NCI-H187 (cell line): ENCODE measurements at places on chromosomes 13 and 19.

- peak; percentile 63 for DNase-seq
These were observed 920 bp upstream of the TIMM13 start for GRCh38 chr19:2428321-2428690.

GRCh38 chr19:45382426-45382825 lies 12.1 kb upstream of the ERCC2 start:
- no peak for DNase-seq

GRCh38 chr13:51425410-51426042 lies 27.3 kb downstream of the INTS6 start:
- no peak for DNase-seq

- no peak for DNase-seq
These were observed 12.9 kb downstream of the MIPEP start for GRCh38 chr13:23876265-23876664.

DNA sequence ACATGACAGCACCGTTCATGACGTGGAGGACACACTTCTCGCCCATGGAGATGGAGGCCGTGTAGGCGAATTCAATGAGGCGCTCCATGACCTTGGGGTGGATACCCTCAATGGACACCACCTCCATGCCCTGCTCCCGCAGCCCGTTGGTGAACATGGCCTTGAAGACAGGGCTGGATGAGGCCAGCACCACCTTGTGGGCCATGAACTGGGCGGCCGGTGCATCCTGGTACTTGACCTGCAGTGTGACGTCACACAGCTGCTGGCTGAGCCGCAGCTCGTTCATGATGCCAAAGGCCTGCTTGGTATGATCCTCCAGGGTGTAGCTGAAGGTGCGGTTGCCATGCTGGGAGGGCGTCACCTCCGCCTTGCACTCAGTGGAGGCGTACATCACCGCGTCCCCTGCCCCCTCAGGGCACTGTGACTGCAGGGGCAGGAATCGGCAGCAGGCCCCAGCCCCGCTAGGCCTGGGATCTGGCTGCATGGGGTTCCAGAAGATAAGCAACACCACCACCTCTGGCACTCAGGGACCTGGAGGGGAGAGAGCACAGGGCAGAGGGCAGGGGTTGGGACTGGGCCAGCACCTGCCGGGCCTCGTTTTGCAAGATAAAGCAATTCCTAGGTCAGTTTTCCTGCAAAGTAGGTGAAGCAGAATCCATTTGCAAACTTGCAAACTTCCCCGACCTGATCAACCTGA lies 3.5 kb downstream of the KEAP1 start:
- DNase-seq, result no peak

GRCh38 chr19:46521241-46521868 lies 25.7 kb upstream of the PNMA8B start:
- no peak for DNase-seq

- no peak for DNase-seq
These were observed 7.6 kb upstream of the KANK2 start for GRCh38 chr19:11204943-11205349.

DNA sequence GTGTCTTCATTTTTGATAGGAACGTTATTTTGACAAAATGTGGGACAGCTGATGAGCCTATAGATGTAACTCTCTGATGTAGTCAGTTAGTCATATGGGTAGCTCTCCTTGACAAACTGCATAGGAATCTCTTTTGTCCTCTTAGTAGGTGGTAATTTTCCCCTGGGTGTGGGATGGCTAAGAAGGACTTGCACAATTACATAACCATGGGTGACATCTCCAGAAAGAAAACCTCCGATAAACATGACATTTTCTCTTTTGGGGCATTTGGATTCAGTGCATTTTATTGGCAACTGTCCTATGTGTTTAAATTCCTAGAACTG lies 41.8 kb downstream of the IGFL3 start:
- no peak for DNase-seq

GRCh38 chr13:31182987-31183386 lies 16.8 kb upstream of the B3GLCT start:
- DNase-seq, result no peak

DNA sequence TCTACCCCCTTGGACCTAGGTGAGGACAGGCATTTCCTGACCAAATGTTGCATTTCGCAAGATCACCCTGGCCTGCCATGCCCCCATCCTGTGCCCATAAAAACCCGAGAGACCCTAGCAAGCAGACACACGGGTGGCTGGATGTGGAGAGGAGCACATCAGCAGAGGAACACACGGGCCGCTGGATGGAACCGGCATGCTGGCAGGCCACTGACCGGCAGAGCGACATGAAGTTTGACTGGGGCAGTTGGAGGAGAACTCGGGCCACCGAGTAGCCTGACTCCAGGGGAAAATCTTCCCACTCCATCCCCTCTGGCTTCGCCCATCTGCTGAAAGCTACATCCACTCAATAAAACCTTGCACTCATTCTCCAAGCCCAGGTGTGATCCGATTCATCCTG lies 329.3 kb downstream of the FGF9 start:
- no peak for DNase-seq

GRCh38 chr13:79703772-79704171 lies 222.8 kb downstream of the NDFIP2 start:
- DNase-seq, result no peak

GRCh38 chr13:33849211-33849610 lies 31.3 kb downstream of the RFC3 start:
- DNase-seq, result no peak
